Activated CD4-positive, CD25-positive, alpha-beta regulatory T cell (primary cell): ENCODE measurements at places on chromosomes 5 and 9.
A peak's percentile ranks its signal among the peaks of the same experiment; 100 is the strongest.

- no peak for DNase-seq
These were observed 233.7 kb upstream of the IL12B start for GRCh38 chr5:159564031-159564430.

GRCh38 chr5:81698813-81699212 is 52.1 kb downstream of the SSBP2 start:
- DNase-seq, result no peak

GRCh38 chr5:111960476-111961215 is 203.7 kb upstream of the NREP start:
- DNase-seq, result no peak

DNA sequence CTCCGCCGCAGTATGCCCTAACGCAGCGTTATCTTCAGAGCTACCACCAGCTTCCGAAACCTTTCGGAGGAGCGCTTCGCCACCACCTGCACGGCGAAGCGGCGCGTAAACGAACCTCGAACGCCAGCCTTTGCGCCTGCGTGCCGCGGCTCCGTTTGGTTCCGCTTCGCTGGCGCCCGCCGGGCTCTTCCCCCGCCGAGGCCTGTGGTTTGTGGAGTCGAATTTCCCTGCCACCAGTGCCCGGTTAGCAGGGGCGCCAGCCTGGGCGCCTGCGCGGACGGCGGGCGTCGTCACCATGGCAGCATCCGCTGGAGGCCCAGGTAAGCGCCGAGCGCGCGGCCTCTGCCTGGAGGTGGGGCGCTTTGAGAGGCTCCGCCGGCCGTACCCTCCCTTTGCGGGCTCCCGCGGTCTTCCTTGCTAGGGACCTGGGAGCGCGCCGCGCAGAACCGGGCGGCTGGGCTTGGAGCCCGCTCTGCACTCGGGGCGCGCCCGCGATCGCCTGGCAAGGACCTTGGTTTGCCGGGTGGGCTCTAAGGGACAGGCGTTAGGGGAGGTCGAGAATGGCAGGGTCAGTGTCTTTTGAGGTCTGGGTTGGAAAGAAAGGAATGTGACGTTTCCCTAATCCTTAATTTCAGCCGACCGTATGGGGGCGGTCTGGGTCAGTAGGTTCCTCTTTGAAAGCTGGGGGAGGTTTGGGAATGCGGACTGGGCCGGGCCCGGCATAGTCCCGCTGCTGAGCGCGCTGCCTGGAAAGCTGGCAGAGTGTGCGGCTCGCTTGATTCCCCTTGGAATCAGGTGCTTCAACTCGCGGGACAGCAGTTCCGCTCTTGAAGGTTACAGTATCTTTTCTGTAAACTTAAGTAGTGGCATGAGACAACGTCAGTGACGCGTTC is at the start of gene FAM151B:
TSS of gene FAM151B (plus strand) at position 272 of the 893 bp plus-strand sequence. CDS start at position 296, 24 bp downstream.
- peak; percentile 10 for DNase-seq

DNA sequence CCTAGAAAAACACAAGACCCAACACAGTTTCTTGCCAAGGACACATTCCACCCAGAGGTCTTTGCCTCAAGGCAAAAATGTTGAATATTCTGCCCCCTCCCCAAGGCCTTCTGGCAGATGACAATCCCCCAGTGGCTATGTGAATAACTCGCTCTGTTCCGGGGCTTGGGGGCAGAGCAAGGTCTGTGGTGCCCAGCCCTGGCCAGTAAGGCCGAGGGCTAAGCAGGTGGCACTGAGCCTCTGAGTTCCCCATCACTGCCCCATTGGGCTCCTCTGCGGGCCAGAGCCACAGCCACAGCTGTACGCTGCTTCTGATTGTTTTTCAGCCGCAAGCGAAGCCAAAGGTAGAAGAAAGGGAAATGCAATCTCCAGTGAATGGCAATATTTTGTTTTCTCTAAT is 567.9 kb downstream of the CCDC171 start:
- no peak for DNase-seq

GRCh38 chr5:150496534-150496933 is 11.4 kb upstream of the NDST1 start:
- DNase-seq, result no peak

DNA sequence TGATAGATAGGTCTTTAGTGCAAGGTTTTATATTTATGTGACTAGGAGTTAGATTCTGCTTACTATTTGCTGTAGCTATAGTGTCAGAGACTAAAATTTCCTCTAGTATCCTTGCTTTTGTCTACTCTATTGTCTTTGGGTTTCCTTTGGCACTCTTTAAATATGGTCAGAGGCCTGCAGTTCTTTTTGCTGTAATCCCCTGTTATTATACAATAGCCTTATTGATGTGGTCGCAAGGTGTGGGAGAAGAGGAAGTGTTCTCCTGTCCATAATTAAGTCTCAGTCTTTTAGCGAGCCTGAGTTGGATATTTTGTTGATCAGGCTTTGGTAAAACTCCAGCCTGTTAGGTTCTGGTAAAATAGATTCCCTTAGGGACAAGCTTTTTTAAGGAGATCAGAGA is 34.9 kb downstream of the LURAP1L start:
- DNase-seq, result no peak

- no peak for DNase-seq
These were observed 146.5 kb downstream of the PPP2R2B start for GRCh38 chr5:146731909-146732659.

DNA sequence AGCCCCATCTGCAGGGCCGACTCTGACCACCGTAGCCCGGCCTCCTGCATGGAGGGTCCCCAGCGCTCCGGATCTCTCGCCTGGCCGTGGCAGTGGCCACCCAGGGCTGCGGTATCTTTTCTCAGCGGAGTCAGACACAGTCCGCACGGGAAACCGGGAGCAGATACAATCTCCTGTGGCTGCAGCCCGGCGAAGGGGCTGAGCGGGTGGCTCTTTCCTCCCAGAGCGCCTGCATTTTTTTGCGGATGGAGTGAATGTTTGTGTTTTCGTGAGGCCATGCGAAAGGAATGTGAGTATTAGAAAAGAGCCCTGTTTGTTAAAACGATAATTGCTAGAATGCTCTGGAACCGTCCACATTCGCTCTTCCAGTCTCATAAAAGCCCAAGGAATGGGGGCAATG is 53.4 kb upstream of the PTCH1 start:
- DNase-seq, result no peak

- DNase-seq, result peak; percentile 57
These were observed at the start of gene COMMD10 for GRCh38 chr5:116084871-116085715. Gene COMMD10, plus strand, starts transcription at chr5:116085025.

- no peak for DNase-seq
These were observed 4.7 kb downstream of the NOL6 start for GRCh38 chr9:33468797-33469621.

DNA sequence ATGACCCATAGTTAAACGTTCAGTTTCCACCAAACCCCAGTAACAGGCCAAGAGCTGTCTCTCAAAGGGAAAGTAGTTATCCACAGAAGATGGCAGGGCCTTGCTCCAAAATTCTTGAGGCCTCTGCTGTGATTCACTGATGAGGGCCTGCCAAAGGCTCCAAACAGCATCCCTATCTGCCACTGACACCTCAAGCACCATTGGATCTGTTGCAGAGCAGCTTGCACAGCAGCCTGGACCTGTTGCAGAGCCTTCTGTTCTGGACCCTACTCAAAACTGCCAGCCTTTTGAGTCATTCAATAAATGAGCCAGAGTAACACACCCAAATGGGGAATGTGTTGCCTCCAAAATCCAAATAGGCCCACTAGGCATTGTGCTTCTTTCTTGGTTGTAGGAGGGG is 741.5 kb upstream of the RGMB start:
- no peak for DNase-seq

DNA sequence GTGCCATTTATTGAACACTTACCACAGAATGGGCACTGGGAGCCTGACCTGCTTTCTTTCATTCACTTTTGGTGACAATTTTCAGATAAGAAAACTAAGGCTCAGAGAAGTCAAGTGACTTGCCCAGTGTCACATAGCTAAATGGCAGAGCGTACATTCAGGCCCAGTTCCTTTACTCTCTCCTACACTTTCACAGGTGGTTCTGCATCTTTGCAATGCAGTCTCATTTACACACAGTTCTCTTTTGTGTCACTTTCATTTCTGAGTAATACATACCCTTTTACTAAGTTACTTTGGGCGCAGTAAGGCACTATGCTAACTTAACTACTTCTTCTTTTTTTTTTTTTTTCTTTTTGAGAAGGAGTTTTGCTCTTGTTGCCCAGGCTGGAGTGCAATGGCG is 8.3 kb downstream of the NFIL3 start:
- DNase-seq, result no peak

DNA sequence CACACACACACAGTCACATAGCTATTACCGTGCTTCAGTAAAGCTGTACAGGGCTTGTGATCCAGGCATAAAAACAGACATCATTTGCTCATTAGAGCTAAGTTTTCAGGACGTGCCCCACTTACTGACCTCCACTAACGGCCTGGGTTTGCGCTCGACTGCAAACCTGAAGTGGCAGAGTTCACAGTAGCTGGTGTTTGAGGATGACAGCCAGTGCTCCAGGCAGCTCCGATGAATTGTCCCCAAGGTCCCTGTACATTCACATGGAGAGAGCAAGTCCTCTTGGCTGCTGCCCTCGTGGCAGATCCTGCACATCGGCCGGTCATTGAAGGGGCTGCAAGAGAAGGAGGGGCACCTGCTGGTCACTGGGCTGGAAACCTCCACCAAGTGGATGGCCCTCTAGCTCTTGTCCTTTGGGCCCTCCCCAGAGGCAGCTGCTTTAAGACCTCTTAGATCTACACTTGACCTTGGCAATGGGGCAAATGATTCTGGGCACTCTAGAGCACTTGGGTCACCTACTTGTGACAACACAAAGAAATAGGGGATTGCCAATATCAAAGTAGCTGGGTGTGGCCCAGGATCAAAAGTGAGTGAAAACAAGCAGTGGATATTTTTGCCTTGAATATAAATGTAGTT is 115.4 kb downstream of the MARCHF3 start:
- DNase-seq, result no peak

- DNase-seq, result no peak
These were observed 2.7 kb downstream of the ELOVL7 start for GRCh38 chr5:60841361-60841760.

GRCh38 chr5:37619353-37619752 is 220.5 kb downstream of the GDNF start:
- DNase-seq, result no peak

DNA sequence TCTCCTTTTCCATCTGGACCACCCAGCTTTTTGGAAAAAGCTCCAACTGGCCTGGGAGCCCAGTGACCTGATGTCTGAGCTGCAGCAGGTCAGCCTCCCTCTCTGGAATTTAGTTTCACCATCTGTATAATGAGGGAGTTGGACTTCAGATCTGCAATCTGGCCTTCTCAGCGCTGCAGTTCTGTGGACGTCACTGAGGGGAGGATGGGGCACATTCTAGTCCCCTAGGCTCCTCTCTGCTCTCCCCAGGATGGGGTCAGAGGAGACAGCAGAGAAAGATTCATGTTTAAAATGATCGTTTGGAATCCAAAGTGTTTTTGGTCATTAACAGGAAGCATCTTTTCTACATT is 10.2 kb downstream of the OR13J1 start:
- no peak for DNase-seq

GRCh38 chr5:96075579-96076289 is 114.1 kb upstream of the ELL2 start:
- no peak for DNase-seq

DNA sequence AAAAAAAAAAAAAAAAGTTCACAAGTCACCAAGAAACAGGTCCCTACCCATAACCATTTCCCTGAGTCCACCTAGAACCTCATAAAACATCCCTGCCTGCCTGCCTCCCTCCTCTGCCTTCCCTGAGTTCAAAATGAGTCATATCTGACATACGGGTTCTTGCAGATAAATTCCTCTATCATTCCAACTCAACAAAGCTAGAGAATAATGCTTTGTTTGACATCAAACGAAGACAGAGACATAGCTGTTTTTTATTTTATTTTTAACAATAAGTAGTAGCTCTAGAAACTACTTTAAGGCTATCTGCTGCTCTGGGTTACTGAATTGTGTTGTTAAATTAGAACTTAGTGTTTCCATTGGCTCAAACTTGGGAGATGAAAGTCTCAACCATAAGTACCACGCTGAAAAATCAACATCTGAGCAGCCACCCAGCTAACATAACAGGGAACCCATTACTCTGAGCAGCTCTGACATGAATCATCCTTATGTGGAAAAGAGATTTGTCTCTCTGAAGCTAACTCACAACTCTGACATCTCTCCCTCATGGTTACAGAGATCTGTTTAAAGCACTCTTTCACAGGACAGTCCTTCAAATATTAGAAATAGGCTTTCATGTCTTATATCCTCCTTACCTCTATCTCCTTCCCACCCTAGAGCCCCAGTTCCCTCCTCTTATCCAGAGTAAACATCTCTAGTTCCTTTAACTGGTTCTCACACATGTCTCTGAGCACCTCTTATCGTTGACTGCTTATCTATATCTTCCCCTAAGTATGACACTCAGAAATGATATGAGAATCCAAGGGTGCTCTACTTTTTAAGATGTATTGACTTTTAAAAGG is 12.1 kb downstream of the TMEM245 start:
- DNase-seq, result no peak

GRCh38 chr5:55176176-55176818 is 3.3 kb upstream of the CDC20B start:
- no peak for DNase-seq

DNA sequence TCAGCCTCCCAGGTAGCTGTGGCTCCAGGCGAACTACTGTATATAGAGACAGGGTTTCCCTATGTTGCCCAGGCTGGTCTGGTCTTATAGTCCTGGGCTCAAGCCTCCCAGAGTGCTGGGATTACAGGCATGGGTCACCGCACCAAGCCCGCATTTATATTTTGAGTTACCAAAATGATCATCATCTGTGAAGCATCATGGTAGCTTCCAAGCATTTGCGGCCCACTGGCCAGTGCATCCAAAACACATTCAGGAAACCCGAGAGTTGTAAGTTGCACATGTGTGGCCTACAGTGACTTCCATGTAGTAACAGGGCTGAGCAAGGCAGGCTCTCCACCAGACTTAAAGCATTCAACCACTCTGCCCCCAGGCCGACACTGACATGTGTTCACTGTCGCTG is 2.3 kb downstream of the BRD3OS start:
- no peak for DNase-seq

GRCh38 chr9:110015759-110016158 is 192.2 kb downstream of the C9orf152 start:
- no peak for DNase-seq

GRCh38 chr5:177500685-177501522 is 3.5 kb upstream of the PDLIM7 start:
- peak; percentile 76 for DNase-seq

DNA sequence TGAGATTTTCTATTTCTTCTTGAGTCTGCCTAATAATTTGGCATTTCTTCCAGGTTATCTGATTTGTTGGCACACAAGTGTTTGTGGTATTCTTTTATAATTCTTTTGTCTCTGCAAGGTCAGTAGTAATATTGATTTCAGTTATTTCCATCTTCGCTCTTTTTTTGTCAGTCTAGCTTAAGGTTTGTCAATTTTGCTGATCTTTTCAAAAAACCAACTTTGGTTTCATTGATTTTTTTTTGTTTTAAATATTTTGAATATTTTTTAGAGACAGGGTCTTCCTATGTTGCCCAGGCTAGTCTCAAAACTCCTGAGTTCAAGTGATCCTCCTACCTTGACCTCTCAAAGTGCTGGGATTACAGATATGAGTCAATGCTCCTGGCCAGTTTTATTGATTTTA is 162.8 kb downstream of the BARX1 start:
- no peak for DNase-seq

- no peak for DNase-seq
These were observed 6.7 kb upstream of the LCN2 start for GRCh38 chr9:128142596-128142995.
